AG09309 (cell line): ENCODE measurements at places on chromosomes 7 and 10.
A peak's percentile ranks its signal among the peaks of the same experiment; 100 is the strongest.

DNA sequence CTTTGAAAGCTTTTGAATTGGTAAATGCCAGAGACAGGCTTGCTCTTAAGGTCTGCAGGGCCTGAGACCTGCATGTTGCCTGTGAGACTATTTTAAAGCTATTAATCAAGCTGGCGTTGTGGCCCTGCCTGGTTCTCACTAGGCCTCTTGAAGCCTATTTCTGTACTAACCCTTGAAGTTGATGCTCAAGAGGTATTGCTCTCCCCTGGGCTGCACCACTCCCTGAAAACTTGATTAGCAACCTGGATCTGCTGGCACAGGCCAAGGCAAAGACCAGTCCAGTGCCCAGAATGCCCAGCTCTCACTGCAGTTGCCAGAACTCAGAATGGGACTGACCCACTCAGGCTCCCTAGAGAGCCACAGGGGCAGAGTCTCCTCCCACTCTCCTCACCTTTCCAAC, 220.0 kb upstream of the MEOX2 start:
- no peak for DNase-seq

GRCh38 chr10:76115471-76116155, 684.2 kb downstream of the LRMDA start:
- no peak for DNase-seq

GRCh38 chr7:116553168-116553964, 28.5 kb downstream of the CAV1 start:
- no peak for DNase-seq

DNA sequence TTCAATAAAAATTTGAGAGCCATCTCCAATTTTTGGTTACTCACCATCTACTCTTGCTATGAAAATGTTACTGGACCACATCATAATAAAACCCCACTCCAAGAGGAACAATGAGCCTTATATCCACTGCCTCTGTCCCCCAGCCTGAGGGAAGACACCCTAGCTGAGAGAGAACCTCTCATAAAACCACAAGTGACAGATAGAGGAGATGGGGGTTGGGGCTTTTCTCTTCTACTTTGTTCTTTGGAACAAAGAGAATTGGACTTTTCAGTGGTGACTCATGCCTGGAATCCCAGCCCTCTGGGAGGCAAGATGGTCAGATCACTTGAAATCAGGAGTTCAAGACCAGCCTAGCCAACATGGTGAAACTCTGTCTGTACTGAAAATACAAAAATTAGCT, 27.6 kb upstream of the TAS2R16 start:
- DNase-seq: no peak

GRCh38 chr7:14999331-14999730, 96.8 kb upstream of the DGKB start:
- no peak for DNase-seq

- DNase-seq: no peak
Observed at GRCh38 chr7:148419856-148420832, 170.4 kb upstream of the C7orf33 start.

DNA sequence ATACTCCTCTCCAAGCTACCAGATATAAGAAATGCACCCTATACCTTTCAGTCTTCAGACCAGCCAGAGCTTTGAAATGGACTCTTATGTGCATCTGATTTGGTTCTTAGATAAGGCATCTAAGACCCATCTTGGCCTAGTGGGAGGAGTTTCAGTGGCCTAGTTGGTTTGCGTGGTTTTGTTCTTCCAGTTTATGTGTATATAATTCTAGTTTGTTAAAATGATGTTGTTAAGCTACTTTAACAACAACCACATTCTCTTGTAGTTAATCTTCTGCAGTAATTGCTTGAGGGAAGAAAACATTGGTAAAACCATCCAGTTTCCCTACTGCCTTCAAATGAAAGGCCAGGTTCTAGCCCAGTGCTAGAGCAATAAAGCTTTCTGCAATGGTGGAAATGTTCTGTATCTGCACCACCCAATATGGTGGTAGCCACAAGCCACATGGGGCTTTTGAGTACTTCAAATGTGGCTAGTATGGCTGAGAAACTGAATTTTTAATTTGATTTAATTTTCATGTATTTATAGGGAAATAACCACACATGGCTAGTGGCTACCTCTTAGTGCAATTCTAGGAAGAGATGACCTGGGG, 66.3 kb downstream of the KLHDC10 start:
- no peak for DNase-seq

- no peak for DNase-seq
Observed at GRCh38 chr10:96721207-96721572, 876 bp upstream of the PIK3AP1 start.

- DNase-seq: no peak
Observed at GRCh38 chr10:90846746-90847145, 11.1 kb downstream of the HTR7 start.

- DNase-seq: peak; percentile 87
Observed at GRCh38 chr7:112462236-112462635, 12.0 kb downstream of the IFRD1 start.

DNA sequence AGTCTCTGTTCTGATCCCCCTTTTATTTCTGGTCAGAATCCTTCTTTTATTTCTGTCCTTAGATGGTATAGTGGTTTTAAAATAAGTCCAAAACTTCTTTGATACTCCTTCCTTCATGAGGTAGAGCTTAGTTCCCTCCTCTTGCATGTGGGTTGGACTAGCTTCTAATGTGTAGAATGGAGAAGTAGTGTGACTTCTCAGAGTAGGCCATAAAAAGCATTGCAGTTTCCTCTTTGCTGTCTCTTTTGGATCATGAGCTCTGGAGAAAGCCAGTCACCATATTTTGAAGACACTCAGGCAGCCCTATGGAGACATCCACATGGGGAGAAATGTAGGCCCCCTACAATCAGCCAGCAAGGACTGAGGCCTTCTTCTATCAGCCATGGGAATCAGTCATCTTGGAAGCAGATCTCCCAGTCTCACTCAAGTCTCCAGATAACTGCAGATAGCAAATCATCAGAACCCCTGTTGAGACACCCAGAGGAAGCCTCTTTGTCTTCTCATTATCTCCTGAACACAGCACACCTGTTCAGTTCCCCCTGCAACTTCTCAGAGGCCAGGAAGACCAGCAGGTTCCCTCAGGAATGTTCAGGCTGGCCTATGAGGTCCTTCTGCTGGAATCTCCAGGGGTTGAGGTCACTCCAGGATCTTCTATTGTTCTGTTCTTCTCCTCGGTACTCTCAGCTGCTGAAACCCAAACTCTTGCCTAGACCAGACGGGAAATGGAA, 511.9 kb upstream of the ZMIZ1 start:
- no peak for DNase-seq

DNA sequence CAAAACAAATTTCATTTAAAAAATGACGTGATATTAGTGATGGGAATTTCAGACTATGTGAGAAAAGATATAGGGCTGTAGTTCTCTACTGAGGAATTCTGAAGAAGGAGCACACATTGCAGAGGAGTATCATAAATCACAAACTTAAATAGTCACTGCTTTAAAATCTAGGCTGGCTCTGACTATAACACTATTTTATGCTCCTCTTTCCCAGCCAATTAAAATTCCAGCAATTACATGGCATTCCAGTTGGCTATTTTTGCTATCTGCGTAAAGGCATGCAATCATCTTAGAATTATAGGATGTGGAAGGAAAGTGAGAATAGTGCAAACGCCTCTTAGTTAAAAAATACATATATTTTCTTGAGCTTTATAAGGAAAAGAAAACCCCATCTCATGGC, 123.1 kb downstream of the GNAI1 start:
- DNase-seq: no peak

- DNase-seq: no peak
Observed at GRCh38 chr7:64541438-64542359, 21.2 kb downstream of the ZNF680 start.

DNA sequence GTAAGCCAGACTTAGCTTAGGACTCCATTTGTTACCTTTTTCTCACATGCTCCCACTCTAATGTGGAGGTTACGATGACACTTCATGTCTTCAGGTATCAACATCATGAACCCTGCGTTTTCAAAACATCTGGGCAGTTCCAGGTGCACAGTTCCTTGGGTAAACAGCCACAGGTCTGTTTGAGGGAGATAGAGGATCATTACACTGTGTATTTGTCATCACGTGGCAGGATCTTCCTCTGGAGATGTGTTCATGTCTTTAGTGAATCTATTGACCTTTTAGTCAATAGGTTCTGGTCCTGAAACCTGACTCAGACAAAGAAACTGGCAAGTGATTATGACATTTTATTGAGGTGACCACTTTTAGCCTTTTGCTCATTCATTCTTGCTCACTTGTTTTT, 145.5 kb downstream of the ANKRD7 start:
- DNase-seq: no peak

- DNase-seq: peak; percentile 40
Observed at GRCh38 chr7:56074371-56074791, 10.3 kb downstream of the SUMF2 start.

- DNase-seq: no peak
Observed at GRCh38 chr7:47496056-47496665, 85.8 kb downstream of the TNS3 start.

GRCh38 chr7:94510582-94511496, 1.2 kb downstream of the CASD1 start:
- no peak for DNase-seq

DNA sequence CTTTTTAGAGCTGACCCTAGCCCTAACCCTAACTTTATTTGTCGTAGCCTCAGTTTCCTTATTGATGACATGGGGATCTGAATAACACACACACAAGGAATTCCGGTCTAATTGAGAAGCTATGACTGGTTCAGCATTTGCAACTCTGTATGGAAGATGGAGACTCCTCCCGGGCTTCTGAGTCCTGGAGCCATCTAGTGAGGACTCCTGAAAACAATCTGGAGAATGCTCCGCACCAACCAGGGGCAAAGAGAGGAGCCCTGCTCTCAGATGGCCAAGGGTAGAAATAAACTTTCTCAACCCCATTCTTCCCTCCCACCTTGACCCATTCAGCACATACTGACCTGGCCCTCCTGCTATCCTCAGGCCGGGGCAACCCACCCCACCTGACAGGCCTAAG, 26.4 kb downstream of the MBL2 start:
- no peak for DNase-seq

DNA sequence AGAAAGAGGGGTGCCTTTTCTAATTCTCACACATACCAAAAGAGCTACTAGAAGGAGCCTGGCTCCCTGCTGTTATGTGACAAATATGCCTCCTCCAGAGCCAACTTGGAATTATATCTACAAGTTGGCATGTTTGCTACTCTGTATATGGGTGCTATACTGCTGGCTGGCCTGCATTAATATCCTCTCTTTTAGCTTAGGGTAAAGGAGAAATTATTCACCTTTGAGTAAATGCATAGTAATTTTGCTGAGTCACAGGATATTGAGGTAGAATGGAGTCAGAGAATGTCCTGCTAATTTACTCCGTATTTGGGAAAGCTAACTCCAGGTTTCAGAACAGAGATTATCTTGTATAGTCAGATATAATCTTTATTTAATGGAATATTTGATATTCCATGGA, 24.2 kb upstream of the LIPN start:
- DNase-seq: no peak

DNA sequence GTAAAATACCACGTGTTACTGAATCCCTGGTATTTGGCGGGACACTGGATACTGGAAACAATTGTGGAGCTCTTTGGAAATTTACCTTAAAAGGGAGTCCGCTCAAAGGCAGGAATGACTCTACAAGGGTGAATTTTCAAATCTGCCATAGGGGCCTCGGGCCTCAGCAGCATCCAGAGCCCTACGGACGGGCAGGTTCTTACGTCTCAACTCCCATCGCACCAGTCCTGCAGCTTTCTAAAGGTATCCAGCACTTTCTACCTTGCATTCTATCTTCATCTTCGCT, 248 bp downstream of the PSPH start:
- DNase-seq: no peak

DNA sequence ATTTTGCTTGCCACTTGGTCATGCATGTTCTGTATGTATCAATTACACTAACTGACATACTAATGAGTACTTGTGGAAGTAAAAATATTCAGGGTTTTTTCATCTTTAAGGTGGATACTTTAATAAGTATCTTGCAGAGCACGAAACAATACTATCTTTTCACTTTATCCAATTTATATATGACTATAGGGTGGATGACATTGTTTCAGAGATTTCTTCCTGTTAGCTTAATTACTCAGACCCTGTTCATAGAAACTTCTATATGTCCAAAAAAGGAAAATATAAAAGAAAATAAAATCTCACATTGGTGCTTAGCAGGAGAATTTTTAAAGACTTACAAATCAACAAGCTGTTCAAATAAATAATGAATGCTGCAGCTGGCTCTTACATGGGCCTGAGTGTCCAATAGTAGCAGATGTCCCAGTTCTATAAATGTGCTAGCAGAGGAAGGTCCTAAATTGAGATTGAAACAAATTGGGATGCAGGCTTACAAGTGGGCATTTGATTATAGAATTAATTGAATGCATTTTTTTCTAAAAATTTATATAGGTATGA, 91.5 kb upstream of the THSD7A start:
- DNase-seq: no peak

GRCh38 chr10:69470463-69471384, 19.5 kb downstream of the TSPAN15 start:
- DNase-seq: no peak

- DNase-seq: no peak
Observed at GRCh38 chr10:74871595-74872382, 45.4 kb downstream of the KAT6B start.

GRCh38 chr7:43199371-43200160, 87.1 kb downstream of the HECW1 start:
- no peak for DNase-seq

DNA sequence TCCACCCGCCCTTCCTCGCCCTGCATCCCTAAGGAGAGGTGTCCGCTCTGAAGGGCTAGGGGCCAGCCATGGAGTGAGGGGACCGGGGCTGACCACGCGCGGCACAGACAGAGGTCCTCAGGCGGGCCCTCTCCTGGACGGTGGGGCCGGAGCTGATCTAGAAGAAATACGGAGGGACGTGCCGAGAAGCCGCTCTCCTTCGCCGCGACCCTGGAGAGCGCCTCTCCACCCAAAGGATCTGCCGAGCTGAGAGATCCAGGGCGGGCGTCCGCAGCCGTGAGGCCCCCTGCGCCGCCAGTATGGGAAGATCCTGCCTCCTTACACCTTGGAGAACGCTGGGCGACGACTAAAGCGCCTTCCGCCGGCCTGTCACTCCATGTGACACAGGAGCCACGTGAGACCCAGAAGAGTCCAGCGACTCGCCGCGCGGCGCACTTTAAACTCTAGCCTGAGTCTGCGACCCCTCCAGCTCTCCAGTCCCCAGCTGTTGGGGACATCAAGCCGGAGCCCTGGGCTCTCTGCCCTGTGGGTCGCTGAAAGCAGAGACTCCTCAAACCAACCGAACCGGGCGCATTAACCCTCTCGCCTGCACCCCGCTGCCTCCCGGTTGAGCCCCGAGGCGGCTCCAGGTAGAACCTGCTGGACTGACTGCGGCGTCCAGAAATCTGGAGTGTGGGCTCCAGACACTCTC, 1.5 kb upstream of the SFMBT2 start:
- no peak for DNase-seq

GRCh38 chr7:128827248-128827958, 2.8 kb upstream of the FLNC start:
- no peak for DNase-seq

DNA sequence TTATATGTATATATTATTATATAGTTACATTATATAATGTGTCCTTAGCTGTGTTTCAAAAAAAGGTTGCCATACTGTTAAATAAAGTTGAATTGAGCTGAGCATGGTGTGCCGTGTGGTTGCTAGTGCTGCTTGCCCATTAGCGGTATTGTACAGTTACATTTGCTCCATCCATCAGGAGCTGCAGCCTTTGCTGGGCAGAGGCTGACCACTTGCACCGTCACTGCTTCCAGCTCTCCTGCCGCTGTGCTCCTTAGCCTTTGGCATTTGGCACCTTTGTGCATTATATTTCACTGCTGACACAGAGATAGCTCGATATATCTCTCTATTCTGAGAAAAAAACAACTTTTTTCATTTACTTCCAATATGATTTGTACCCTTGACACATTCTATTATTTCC, 372.2 kb downstream of the PHTF2 start:
- DNase-seq: no peak
